ENCODE measurements at places on chromosomes 11 and 22. TPM values are rescaled to one million over a fixed set of nuclear protein-coding genes. Genes with fewer than 3 reads are reported as not detected.

DNA sequence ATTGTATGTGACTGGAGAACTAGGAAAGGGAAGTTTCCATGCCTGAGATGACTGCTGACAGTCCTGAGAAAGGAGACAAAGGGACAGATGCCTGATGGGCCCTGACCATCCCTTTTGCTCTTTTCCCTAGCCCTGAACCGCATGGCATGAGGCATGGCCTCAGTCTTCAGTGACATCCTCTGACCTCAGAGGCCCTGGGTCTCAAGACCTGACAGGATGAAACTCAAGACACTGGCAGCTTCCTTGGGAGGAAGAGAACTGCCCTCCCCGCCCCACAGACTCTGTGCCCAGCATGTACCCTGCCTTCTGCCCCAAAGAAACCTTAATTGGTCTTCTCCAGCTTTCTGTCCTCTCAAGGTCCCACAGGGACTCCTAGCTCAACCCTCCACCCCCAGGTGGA, 444.1 kb downstream of the SOX6 start:
- no peak overlapping the region for H3K4me3 ChIP-seq
- no peaks in the 10 kb centered on the region for H3K36me3 ChIP-seq
- DNase-seq, result no peak
- H3K27me3 ChIP-seq, result no peaks in the 10 kb centered on the region

GRCh38 chr11:64351136-64351631, 7.8 kb upstream of the RPS6KA4 start:
- no peaks in the 10 kb centered on the region for H3K36me3 ChIP-seq
- no peak overlapping the region for H3K27ac ChIP-seq
- no peak overlapping the region for H3K4me3 ChIP-seq
- peaks cover 8% of the 10 kb centered on the region for H3K4me1 ChIP-seq

B3GAT3 gene
- 32.3 TPM for total RNA-seq

- H3K27ac ChIP-seq, result no peak overlapping the region
- H3K4me3 ChIP-seq, result no peak overlapping the region
- H3K4me1 ChIP-seq, result no peaks in the 10 kb centered on the region
- no peaks in the 10 kb centered on the region for H3K36me3 ChIP-seq
- DNase-seq, result peak; percentile 7
Observed at GRCh38 chr22:30889268-30889995, 79.1 kb downstream of the MORC2 start.

RTL10 gene
- 12.3 TPM for total RNA-seq

DNA sequence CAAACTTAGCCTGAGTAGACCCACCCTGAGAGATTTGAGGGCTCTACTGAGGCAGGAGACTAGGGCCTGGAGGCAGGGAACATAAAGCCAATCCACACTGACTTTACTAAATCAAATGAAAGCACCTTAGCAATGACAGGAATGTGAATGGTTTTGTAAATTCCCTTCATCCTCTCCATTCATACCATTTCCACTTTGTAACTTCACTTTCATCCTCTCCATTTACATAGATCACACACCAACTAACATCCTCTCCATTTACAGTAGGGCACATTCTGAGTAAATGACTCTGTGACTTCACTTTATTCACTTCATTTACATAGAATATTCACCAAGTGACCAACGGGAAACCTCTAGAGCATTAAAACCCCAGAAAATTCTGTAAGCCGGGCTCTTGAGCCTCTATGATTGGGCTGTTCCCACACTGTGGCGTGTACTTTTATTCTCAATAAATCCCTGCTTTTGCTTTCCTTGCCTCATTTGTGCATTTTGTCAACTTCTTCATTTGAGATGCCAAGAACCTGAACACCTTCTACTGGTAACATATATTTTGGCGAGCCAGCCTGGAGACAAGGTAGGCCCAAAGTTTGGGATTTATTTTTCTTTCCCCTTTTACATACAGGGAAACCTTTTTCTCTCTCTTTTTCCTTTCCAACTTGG, 82.9 kb downstream of the PIWIL4 start:
- H3K4me1 ChIP-seq, result no peaks in the 10 kb centered on the region
- no peaks in the 10 kb centered on the region for H3K27me3 ChIP-seq
- peak overlapping the region; percentile 20 for H3K27ac ChIP-seq
- H3K4me3 ChIP-seq, result no peak overlapping the region
- no peaks in the 10 kb centered on the region for H3K36me3 ChIP-seq
- no peak for DNase-seq

DNA sequence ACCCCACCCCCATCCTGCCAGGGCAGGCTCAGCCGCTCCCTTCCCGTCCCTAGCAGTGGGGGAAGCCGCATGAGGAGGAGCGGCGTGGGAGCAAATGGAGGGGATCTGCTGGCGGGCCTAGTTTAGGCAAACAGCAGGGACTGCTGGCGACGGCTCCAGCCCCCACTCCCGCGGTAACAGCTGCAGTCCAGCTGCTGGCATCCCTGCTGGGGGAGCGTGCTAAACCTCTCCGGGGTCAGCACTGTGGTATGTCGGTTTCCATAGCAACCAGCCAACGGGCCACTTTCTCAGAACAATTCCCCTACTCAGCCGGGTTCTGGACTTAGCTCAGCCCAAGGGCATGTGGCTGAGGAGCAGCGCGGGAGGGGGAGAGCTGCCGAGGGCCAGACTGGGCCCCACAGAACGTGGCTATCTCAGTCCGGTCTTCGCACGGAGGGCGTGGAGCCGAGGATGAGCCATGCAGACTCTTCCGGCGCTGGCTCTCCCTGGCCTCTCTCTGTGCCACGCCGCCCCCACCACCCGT, 98.8 kb downstream of the PKNOX2 start:
- peaks cover 24% of the 10 kb centered on the region for H3K4me1 ChIP-seq
- DNase-seq, result peak; percentile 91
- no peaks in the 10 kb centered on the region for H3K27me3 ChIP-seq
- no peak overlapping the region for H3K4me3 ChIP-seq
- peak overlapping the region; percentile 93 for H3K27ac ChIP-seq

FOSL1 gene
- 4.7 TPM for total RNA-seq

All from hepatocyte (in vitro differentiated cells).